ENCODE measurements at places on chromosomes 3 and 15.

DNA sequence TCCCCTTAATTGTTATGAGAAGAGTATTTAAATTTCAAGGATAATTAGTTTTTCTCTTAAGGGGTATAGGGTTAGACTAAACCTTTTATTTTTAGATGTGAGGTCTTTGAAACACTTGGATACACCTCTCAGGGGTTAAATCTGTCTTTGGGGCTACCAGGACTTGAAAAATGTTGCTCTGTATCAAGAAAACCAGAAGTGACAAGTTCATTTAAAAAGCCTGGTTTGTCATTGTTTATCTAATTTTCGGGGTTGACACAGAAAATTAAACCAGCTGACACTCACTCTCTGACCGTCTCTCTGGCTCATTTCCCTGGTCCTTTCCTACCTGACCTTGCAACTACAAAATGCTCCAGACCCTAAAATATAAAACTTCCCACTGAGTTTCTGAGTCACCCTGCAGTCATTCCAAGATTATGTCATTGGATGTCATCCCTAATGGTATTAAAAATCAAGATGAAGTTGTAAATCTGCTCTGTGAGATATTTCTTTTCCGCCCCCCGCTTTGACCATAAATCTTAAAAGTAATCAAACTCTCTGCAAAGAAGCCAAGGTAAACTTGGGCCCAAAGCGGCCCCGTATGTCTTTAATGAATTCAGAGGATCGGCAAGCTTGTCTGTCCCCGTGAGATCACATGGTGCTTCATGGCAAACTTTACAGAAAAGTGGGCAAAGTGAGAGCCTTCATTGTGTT, 32.9 kb upstream of the SKOR1 start:
- no peak for DNase-seq

GRCh38 chr3:153577059-153577736, 415.2 kb downstream of the RAP2B start:
- no peak for DNase-seq

DNA sequence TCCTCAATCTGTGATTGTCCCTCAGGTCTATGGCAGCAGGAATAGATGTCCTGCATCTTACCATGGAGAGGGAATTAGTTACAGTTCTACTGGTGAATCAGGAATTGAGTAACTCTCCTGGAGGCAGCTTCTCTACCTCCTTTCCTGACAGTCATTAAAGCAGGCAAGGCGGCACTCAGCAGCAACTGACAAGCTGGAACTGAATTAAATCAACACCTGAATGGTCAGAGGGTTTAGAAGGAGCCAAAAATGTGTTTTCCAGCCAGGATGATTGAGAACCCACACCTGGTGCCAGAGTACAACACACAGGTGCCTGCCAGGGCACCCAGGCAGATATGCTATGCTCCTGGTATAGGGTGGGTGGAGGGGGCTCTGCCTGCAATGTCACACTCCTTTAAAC, 43.1 kb upstream of the TIPARP start:
- no peak for DNase-seq

DNA sequence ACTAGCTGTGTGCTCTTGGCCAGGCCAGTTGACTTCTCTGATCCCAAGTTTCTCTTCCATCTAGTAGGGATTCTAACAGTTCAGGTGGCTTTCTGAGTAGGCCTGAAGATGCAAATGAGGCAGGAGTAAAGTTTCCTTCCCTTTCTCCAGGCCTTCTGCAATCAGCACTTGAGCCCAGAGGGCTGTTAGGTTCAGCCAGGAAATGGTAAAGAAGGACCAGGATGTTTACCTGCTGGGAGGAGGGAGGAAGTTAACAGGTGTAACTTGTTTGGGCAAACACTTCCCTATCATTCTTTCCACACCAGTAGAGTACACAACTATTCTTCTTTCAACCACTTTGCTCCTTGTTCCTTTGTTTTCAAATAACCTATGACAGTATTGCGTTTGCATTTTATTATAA, 13.3 kb upstream of the TNFSF10 start:
- DNase-seq, result no peak

DNA sequence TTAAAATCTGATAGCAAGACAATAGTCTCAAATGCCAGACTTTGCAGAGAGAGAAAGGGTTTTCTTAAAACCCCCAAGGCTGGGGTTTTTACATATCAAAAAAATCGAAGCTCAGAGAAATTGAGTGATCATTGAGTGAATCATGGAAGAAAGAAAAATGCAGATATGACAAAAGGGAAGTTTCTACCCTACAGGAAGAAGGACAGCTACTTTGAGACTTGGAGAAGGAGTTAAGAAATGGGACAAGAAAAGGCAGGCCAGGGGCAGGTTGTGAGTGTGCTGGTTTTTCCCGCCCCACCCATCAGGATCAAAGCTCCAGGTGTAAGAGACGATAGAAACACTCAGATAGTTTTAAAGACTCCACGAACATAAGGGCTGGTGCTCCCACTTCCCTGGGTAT, 18.6 kb downstream of the TMEM158 start:
- DNase-seq, result no peak

- no peak for DNase-seq
Observed at GRCh38 chr3:186075489-186075888, 33.4 kb downstream of the ETV5 start.

GRCh38 chr3:44478606-44479094, 1.2 kb upstream of the ZNF445 start:
- no peak for DNase-seq

DNA sequence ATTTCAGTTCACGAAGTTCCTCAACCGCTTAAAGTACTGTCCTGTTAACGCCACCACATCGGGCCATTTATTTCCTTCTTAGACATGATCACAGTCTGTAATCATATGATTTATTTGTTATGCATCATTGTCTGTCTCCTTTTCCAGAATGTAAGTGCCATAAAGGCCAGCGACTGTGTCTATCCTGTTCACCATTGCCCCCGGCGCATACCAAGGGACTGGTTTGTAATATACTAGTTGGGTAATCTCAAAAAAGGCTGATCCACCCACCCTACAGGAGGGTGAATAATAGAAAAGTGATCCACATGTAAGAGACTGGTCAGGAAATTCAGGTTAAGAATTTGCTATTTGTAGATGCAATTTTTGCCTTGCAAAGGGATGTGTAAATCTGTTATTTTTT, 41.9 kb downstream of the SLC6A20 start:
- DNase-seq, result no peak

DNA sequence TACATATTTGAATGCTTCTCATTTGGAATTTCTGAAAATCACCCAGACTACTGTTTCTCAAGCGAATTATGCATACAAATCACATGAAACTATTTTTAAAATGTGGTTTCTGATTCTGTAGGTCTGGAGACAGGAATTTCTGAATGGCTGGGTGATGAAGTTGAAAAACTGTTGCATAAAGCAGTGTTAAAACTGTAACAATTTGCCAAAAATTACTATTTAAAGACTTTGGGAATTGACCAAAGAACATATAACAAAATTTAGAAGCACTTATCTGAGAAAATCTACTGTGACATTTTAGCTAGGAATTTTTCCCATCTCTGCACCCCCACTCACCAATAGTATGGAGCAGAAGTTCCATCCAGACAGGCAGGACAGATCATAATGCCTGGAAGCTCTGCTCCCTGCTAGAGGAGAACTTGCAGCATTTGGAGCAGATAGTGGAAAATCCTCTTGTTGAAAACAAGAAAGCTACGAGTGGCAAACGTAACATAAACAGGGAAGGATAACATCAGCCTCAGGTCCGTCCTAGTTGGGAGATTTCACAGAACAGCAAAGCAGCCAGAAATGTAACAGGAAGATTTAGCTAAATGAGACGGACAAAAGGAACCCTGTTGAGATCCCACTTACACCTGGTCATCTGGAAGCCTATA, 132.3 kb upstream of the MCTP2 start:
- DNase-seq, result no peak

GRCh38 chr3:133712017-133712416, 34.2 kb upstream of the TF start:
- DNase-seq, result no peak

- DNase-seq, result peak; percentile 4
Observed at GRCh38 chr15:36591536-36592411, 12.3 kb downstream of the CDIN1 start.

DNA sequence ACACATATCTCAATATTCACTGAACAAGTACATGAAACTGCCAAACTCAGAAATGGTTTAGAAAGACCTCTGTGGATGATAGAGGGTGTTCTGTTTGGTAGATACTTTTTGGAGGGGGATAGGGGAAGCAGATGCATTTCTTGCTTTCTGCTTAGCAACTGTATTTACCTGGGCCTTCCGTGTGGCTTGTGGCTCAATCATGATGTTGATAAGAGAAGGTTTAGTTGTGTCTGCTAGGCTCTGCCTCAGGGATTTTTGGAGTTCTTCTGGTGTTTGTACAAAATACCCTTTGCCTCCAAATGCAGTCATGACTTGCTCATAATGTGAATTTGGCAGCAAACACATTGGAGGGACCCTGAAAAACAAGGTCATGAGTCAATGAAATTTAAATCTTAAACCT, 38.2 kb downstream of the HACL1 start:
- DNase-seq, result no peak

DNA sequence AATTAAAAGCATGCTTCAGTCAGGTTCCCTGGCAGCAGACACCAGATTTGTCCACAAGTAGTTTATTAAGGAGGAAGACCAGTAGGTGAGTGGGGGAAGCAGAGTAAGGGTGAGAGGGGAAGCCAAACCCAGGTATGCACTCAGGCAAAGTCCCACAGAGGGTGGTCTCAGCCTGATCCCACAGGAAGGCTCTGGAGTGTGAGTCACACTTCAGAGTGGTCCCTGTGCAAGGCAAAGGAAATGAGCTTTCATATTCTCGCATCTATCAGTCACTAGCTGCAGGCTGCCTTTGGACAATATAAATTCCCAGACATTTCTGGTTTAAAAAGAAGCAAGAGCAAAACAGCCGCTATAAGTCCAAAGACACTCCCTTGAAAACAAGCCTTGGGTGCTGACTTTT, 78.5 kb downstream of the TRANK1 start:
- peak; percentile 48 for DNase-seq

- DNase-seq, result peak; percentile 68
Observed at GRCh38 chr3:192772240-192772894, 45.0 kb upstream of the FGF12 start.

DNA sequence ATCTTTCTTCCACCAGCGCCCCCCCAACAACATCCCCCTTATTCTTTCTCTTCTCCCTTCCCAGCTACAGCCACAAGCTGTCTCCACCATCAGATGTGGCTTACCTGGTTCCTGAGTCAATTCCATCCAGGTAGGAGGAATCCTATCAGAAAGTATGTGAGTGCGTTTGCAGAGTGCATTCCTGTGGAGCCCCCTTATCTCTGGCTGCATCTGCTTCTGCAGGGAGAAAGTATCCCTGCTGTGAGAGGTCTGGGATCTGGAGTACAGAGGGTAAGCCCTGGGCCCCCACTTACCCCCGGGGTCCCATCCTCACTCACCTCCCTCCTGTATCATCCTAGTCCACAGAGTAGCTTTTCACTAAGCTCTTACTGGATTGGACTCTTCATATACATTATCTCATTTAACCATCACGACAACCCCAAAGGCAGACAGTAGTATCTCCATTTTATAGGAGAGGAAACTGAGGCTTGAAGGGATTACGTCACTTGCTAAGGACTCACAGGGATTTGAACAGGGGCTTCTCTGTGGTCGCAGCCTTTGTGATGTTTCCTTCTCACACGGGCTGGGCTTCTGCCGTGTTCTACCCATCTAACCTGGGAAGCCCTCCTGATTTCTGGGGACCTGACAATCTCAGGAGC, 22.2 kb upstream of the MAGEF1 start:
- no peak for DNase-seq

GRCh38 chr15:23797747-23798446, 110.8 kb upstream of the NDN start:
- no peak for DNase-seq

GRCh38 chr15:46768287-46768686, 949.0 kb upstream of the SEMA6D start:
- DNase-seq, result no peak

- DNase-seq, result no peak
Observed at GRCh38 chr3:188775412-188775811, 396.4 kb upstream of the TPRG1 start.

GRCh38 chr3:59304296-59304695, 254.5 kb upstream of the CFAP20DC start:
- DNase-seq, result no peak

GRCh38 chr15:100429116-100429728, 87.4 kb upstream of the ADAMTS17 start:
- peak; percentile 85 for DNase-seq

DNA sequence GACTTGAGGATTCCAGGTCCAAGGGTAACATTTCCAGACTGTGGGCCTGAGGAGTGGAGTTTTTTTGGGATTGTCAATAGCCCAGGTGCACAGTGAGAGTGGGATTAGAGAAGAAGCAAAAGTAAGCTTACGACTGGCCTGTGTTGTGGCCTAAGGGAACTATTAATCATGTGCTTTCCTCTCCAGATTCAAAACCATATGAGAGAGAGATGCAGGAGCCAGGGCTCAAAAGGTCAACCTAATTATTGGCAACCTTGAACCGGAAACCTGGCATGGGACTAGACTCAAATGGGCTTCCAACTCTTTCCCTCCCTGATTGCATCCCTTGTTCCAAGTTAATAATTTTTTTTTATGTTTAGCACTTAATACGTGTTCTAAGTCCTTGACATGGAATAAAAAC, 242.1 kb upstream of the THRB start:
- no peak for DNase-seq

DNA sequence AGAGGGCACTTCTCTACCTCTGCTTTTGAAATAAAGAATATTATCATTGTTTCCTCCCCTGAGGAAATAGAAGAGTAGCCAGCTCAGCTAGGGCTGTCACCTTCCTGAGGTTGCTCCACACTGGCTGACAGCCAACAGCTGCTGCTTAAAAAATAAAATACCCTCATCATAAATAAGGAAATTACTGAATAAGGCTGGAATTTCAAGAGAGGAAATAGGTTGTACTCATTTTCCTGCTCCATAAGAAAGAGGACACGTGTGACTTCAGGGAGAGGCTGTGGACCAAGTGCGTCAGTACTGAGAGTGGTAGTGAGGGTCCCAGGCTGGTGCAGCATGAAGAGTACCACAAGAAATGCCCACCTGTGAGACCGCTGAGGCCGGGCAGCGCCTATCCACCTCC, 8.1 kb upstream of the C2CD4B start:
- DNase-seq, result peak; percentile 43

Measured in NCI-H226 (cell line).